ENCODE measurements at places on chromosomes 7 and 10.

- no peak for DNase-seq
These were observed 23.2 kb upstream of the PDK4 start for GRCh38 chr7:95619517-95619916.

GRCh38 chr10:102311025-102311420 is 65.7 kb downstream of the GBF1 start:
- no peak for DNase-seq

GRCh38 chr7:143303733-143304132 is 12.2 kb upstream of the CLCN1 start:
- DNase-seq, result no peak

- DNase-seq, result no peak
These were observed 216.8 kb upstream of the ZNF32 start for GRCh38 chr10:43865265-43866135.

DNA sequence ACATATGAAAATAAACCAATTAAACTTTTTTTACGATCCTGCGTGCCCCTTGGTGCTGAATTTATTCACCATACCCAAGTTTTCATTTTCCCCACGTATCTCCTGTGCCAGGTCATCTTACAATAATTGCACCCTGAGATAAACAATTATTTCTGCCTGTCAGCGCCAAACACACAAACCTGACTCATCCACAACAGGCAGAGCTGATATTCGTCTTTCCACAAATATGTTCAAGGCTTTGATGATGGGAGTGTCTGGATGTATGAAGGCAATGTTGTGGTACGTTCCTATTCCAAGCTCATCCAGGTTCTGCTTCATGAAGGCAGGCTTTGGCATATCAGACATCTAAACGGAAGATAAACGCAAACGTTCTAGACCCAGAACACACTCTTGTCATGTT is 45.8 kb upstream of the RHEB start:
- no peak for DNase-seq

GRCh38 chr10:99372546-99373271 is 43.6 kb downstream of the CNNM1 start:
- no peak for DNase-seq

DNA sequence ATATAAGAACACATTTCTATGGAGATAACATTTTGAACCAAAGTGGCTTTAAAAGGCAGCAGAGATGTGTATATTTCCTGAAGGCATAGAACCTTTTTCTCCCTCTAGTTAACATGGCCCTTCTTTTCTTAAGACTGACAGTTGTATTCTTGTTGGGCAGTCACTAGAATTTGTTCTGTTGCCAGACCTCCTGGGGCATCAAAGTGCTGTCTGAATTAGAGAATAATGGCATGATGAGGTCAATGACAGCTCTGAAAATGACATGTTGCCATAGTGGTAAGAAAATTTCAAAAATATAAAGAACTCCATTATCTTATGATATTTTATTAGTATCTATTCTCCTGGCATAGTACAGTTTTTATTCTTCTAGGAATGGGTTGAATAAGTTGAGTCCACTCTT is 446.7 kb downstream of the NRG3 start:
- DNase-seq, result no peak

DNA sequence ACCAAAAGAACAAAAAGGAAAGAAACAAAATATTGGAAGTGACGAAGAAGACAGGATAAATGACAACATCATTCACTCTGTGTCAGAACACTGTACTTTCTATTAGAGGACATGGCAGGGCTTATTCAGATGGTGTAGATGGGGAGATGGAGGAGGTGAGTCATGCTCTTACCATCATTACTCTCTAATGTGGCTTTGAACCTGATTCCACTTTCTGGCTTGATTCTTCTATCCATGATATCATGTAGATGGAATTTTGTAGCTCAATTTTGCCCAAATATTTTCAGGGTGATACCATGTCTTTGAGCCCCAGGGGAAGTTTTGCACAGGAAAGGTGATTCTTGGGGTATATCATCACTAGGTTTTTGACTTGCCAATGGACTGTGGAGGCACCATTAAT is 91.7 kb downstream of the CFAP58 start:
- no peak for DNase-seq

DNA sequence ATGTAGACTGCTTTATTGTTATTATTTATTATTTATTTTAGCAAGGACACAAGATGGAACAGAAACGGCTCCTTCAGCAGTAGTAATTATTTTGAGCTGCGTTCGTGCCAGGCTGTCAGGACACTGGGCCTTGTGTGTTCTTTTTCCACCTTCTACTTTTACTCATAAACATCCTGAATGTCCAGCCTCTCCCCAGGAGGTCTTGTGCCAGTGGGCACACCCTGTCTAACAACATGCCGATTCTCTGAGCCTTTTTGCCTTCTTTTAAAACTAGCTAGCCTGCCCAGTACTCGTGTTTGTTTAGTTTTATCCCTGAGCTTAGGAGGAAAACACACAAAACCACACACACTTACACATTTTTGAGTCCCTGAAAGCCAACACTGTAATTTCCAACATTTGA is 1.2 kb downstream of the SCIN start:
- DNase-seq, result no peak

DNA sequence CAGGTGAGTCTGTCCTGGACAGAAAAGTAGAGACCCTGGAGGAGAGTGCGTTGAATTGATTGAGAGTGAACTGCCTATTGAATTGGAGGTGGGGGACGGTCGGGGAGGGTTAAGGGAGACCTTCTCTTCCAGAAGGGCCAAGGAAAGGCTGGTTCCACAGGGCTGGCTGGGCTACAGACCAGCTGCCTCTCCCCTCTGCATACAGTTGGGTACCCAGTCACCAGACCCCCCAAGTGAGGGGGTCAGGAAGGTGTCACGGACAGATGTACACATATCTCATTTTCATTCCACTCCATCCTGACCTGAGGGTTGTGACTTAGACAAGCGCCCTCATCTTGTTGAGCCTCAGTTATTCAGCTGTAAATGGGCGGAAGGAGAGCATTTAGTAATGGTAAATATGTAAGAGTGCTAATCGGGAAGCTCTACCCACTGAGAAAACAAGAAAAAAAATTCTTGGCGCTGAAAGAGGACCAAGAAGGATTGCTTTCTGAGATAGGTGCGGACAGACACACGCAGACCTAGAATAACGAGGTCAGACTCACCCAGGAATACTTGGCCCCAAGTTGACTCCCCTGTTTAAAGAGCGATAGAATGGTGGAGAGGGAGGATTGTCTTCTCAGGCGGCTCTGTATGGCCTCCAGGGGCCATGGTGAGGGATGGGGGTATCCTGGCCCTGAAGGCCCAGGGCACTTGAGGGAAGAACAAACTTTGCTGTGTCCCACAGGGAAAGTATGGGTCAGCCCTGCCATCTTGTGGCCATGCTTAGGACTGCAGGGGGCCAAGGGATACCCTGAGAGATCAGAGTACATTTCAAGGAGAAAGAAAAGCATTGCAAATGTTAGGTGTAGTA is 7.2 kb upstream of the MBL2 start:
- no peak for DNase-seq

GRCh38 chr10:33487014-33487776 is 152.7 kb upstream of the NRP1 start:
- DNase-seq, result no peak

GRCh38 chr7:95517458-95517857 is 31.7 kb downstream of the ASB4 start:
- DNase-seq, result no peak

- DNase-seq, result no peak
These were observed 112.4 kb downstream of the HTR5A start for GRCh38 chr7:155182406-155182970.

GRCh38 chr7:41977151-41977651 is 259.8 kb downstream of the GLI3 start:
- DNase-seq, result no peak

GRCh38 chr10:71294091-71294561 is 24.9 kb upstream of the SLC29A3 start:
- no peak for DNase-seq

DNA sequence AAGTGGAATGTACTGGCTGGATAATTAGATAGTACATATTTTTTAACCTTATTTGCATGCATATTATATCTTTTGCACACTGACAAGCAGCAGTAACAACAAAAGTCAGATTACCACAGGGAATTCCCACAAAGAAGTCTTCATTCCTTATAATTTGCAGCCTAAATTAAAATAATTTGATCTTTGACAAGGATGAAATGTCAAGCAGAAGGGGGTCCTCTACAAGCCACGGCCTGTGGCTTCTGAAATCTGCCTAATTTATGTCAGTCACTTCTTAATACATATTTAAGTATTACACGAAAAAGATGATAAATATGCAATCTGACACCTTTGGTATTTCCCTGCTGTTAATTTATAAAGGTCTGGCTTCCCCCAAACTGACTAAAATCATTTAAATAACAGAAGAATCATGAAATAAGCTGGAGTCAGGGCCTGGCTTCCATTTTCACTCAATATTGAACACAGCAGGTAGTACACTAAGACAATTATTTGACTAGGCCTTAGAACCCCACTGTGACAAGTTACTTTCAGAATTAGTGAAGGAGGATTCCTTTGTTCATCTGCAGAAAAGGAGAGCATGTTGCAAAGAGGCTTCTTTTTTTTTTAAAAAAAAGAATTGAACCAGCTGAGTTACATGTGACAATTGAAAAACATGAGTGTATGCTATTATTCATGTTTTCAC is 351.1 kb upstream of the ETV1 start:
- no peak for DNase-seq

DNA sequence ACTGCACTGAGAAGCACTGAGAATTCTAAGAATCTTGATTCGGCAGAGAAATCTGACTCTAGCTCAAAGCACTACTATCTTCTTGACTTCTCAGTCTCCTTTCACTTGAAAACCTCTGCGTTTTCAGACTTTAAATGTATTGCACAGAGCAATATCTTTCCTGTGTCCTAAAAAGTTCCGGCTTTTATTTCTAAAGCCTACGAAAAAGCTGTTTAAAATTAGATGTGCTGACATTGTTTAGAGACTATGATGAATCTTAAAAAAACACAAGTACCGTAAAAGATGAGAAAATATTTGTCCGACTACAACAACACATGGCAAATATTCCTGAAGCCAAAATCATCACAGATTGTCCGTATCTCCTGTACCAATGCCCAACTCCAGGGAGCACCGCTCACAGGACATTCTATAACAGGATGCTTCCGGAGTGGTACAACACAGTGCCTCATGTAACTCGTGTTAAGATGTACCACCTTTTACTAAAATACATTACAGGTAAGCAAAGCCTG is 136.9 kb downstream of the CUBN start:
- no peak for DNase-seq

GRCh38 chr10:88083597-88083989 is 220.2 kb downstream of the PTEN start:
- DNase-seq, result no peak

- no peak for DNase-seq
These were observed 220.0 kb downstream of the FAM107B start for GRCh38 chr10:14554491-14555205.

DNA sequence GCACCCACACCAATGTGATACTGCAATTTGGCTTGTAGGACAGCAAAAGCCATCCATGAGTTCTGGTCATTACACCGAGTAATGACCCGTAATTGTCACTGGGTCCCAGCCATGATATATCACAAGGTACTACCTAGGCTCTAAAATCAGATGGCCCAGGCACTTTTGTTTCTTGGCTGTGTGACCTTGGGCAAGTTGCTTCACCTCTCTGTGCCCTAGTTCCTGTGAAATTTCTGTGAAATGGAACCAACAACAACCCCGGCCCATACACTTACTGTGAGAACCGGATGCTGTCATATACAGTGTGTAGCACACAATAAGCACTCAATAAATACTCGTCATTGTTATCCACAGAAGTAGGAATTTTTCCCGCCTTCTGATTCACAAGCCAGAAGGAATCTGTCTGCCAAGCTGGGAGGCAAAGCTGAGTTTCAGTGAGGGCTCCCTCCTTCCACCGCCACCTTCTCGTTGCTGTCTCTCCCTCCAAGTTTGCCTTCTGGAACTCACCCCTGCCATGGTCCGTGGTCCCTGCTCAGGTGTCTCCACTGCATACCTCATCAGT is 6.4 kb upstream of the CYTH3 start:
- no peak for DNase-seq

DNA sequence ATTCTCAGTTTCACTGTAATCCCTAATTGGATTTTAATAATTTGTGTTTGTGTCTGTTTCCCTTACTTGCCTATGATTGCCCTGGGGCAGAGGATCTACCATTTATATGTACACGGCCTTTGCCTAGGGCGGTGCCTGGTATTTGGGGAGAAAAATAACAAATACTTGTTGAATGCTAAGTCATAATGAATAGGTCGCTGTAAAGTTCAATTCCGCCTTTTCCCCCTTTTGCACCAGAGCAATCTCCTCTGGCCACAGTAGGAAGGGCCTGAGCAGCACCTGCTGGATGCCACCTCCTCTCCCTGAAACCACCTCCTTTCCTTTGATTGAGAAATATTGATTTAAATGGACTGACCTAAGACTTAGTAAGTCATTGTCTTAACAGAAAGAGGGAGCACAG is 70.2 kb downstream of the RHOBTB1 start:
- DNase-seq, result no peak

DNA sequence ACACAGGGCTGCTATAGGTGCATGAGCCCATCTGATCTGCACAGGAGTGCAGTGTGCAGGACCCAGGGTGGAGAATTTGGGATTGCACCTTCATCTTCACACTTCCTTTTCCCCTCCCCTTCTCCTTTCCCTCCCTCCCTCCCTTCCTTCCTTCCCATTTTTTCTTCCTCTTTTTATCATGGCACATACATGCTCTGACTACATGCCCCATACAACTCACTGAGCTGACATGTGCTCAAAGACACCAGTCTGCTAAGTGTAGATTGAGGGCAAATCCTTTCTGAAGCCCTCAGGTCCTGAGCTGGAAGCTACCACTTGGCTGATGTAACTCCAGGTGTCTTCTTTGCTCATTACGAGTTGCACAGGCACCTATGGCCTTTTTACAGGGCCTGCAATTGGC is 365.3 kb upstream of the ZNF32 start:
- no peak for DNase-seq

- DNase-seq, result no peak
These were observed 1.5 kb downstream of the PTPN12 start for GRCh38 chr7:77538281-77539212.

GRCh38 chr10:58030208-58030607 is 237.5 kb downstream of the IPMK start:
- DNase-seq, result no peak

GRCh38 chr10:3503299-3503698 is 281.7 kb downstream of the KLF6 start:
- no peak for DNase-seq
